ENCODE measurements at places on chromosomes 12 and 14. TPM values are rescaled to one million over a fixed set of nuclear protein-coding genes. Genes with fewer than 3 reads are reported as not detected.

GRCh38 chr12:122980183-122981035, at the start of gene ARL6IP4:
Gene ARL6IP4 (plus strand): TSS chr12:122980681. CDS start chr12:122981140, 459 bp downstream.
- H3K27me3 ChIP-seq, result no peaks in the 10 kb centered on the region
- H3K4me3 ChIP-seq, result peak within 1 kb of the TSS; percentile 84
- DNase-seq, result peak; percentile 46
- no peaks in the 10 kb centered on the region for H3K36me3 ChIP-seq

DNA sequence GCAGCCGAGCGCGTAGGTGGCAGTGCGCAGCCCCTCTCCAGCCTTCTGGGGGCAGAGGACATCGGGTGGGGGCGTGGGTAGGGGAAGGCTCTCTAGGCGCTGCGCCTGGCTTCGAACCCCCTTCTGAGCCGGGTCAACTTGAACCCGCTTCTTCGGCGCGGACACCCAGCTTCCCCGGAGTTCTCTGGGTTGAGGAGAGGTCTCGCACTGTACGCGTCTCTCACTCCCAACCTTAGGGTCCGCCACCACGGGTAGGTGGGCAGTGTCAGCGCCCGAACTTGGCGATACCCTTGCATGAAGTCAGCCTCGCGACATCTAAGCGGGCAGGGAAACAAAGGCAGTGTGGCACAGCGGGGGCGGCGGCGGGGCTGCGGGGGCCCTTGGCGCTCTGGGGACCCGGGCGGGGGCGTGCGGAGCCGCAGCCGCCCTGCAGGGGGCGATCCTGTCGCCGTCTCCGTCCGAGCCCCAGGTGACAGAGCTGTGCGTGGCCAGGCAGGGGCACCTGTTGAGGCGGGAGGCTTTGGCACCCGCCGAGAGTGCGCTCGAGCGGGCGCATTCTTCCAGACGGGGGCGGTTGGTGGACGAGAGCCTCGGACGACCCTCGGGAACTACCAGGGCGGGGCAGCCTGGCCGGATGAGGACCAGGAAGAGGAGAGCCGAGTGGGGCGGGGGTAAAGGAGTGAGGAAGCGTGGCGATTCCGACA, 1.1 kb downstream of the GALNT16 start:
- no peaks in the 10 kb centered on the region for H3K4me1 ChIP-seq
- peak overlapping the region; percentile 70 for H3K27ac ChIP-seq
- peak overlapping the region; percentile 63 for H3K4me3 ChIP-seq
- no peaks in the 10 kb centered on the region for H3K36me3 ChIP-seq

DNA sequence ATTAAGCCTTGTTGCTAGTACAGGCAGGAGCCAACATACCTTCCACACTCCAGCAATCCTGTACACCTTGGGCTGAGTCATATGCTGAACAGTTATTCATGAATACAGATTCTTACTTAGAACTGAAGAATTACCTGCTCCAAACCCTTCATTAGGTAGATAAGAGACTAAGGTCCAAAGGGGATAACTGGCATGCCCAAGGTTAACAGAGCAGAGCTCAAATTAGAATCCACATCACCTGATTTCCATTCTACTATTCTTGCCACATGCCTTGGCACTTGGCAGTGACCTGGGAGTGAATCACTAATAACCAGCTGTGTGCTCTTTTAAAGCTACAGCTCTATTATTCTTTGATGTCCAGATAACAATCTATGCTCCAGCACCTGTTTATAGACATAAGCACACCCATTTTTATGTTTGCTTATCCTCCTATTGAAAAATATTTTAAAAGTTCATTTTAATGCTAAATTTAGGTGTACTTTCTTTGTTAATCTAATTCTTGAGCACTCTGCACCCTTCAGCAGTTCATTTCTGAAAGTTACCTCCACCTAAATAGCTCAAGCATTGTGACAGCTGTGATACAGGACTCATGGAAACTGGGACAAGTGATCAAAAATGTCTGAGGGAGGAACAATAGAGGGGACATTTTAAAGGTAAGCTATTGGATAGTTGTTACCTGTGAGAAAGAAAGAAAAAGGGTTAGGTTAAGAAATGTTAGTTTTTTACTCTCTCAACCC, 19.4 kb downstream of the LPCAT3 start:
- H3K4me3 ChIP-seq, result no peak overlapping the region
- H3K27ac ChIP-seq, result no peak overlapping the region
- H3K36me3 ChIP-seq, result no peaks in the 10 kb centered on the region
- no peaks in the 10 kb centered on the region for H3K4me1 ChIP-seq

DNA sequence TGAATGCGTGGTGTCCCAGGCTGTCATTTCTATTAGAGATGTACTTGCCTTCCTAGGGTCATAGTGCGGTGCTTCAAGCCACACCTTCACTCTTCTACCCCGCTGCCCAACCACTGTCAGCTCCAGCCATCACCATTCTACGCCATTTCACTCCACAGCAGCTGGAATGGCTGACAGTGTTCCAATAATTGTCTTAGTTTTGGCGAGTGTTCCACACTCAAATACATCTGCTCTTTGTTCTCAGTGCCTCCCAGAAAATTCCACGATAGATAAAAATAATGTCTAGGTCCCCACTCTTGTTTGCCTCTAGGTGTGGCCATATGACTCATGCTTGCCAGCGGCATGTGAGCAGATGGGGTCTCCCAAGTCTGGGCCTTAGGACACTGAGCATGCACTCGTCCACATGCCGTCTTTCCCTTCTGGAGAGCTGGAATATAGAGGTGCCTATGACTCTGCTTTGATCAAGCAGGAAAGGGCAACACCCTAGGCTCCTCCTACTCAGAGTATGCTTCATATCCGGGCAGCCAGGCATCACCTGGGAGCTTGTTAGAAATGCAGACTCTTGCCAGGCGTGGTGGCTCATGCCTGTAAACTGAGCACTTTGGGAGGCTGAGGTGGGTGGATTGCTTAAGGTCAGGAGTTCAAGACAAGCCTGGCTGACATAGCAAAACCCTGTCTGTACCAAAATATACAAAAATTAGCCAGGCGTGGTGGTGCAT, 163.0 kb downstream of the BRMS1L start:
- H3K36me3 ChIP-seq, result no peaks in the 10 kb centered on the region
- DNase-seq, result no peak
- H3K27ac ChIP-seq, result no peak overlapping the region
- no peaks in the 10 kb centered on the region for H3K27me3 ChIP-seq

GRCh38 chr12:48031135-48031960, 27.1 kb upstream of the COL2A1 start:
- H3K4me3 ChIP-seq, result no peak overlapping the region
- no peaks in the 10 kb centered on the region for H3K4me1 ChIP-seq
- H3K27me3 ChIP-seq, result no peaks in the 10 kb centered on the region
- H3K27ac ChIP-seq, result peak overlapping the region; percentile 32

- no peak overlapping the region for H3K27ac ChIP-seq
- H3K4me3 ChIP-seq, result no peak overlapping the region
- H3K27me3 ChIP-seq, result no peaks in the 10 kb centered on the region
- peaks cover 6% of the 10 kb centered on the region for H3K4me1 ChIP-seq
- DNase-seq, result no peak
These were observed 30.1 kb downstream of the MED13L start for GRCh38 chr12:116247377-116247776.

DNA sequence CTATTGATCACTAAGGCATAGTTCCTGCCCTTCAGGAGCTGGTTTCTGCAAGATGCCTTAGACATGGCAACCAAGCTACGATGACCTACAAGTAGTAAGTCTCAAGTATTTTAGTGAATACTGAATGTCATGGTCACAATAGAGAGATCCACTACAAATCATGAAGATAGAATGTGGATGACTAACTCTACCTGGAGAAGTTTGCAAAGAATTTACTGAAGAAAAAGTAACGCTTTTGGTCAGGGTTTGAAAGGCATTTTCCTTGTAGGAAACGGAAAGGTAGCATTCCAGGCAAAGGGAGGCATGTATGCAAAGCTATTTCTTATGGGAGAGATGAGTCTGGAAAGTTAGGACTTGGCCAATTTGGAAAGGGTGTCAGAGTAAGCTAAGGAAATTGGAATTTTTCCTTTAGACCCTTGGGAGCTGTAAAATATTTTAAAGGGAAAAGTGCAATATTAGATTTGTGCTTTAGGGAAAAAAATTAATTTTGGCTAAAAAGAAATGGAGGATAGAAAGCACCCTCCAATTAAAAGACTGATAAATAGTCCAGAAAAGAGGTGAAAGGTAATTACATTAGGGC, 377.5 kb downstream of the EGLN3 start:
- no peak for DNase-seq
- no peaks in the 10 kb centered on the region for H3K36me3 ChIP-seq

GRCh38 chr12:106740818-106741217, 33.7 kb upstream of the RIC8B start:
- no peaks in the 10 kb centered on the region for H3K4me1 ChIP-seq
- H3K36me3 ChIP-seq, result no peaks in the 10 kb centered on the region
- H3K4me3 ChIP-seq, result no peak overlapping the region
- no peaks in the 10 kb centered on the region for H3K27me3 ChIP-seq

- DNase-seq, result no peak
- no peak overlapping the region for H3K4me3 ChIP-seq
- no peaks in the 10 kb centered on the region for H3K36me3 ChIP-seq
- H3K4me1 ChIP-seq, result no peaks in the 10 kb centered on the region
These were observed 183.6 kb upstream of the PRMT8 start for GRCh38 chr12:3307389-3307788.

DNA sequence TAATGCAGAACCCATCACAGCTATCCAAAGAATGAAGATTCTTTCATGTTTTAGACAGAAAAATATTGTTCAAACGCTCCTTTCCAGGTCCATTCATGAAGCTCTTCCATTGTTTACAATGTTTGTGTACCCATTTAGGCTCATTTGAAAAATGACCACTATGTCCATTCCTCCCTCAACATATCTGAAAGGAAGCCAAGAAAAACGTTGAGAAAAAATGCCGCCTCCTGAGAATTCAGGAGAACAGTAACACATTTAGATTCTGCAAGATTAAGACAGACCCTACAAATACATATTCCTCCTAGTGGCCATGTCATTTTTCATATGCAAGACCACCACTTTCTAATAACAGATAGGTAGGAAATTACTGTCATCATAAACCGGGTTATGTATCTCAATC, 124.4 kb downstream of the SLC25A21 start:
- DNase-seq, result no peak
- no peaks in the 10 kb centered on the region for H3K36me3 ChIP-seq
- no peak overlapping the region for H3K27ac ChIP-seq
- H3K27me3 ChIP-seq, result peaks cover 4% of the 10 kb centered on the region
- H3K4me3 ChIP-seq, result no peak overlapping the region

- peak; percentile 4 for DNase-seq
- no peak overlapping the region for H3K27ac ChIP-seq
- no peaks in the 10 kb centered on the region for H3K27me3 ChIP-seq
- no peak overlapping the region for H3K4me3 ChIP-seq
- no peaks in the 10 kb centered on the region for H3K4me1 ChIP-seq
These were observed 24.4 kb downstream of the CYP46A1 start for GRCh38 chr14:99708449-99708848.

DNA sequence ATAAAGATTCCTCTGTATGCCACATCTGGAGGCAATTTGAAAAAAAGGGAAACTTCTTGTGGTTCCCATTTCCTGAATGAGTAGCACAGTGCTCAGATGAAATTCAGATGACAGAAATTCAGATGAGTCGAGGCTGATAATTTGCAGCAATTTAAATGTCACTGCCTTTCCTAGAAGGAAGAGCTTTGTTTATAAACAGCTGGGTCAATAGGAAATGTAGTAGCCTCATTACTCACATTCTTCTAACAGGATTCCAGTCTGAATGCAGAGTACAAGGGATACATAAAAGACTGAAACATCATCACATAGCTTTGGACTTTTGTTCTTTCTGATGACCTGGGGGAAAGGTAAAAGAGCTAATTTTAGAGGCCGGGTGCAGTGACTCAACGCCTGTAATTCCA, 11.3 kb upstream of the DACT1 start:
- no peaks in the 10 kb centered on the region for H3K36me3 ChIP-seq
- H3K4me1 ChIP-seq, result no peaks in the 10 kb centered on the region
- H3K4me3 ChIP-seq, result no peak overlapping the region
- DNase-seq, result no peak
- H3K27ac ChIP-seq, result no peak overlapping the region

GRCh38 chr12:12121061-12121460, 50.3 kb downstream of the BCL2L14 start:
- H3K36me3 ChIP-seq, result peaks cover 9% of the 10 kb centered on the region
- no peaks in the 10 kb centered on the region for H3K27me3 ChIP-seq
- no peaks in the 10 kb centered on the region for H3K4me1 ChIP-seq

GRCh38 chr14:72996916-72997315, 30.0 kb downstream of the ZFYVE1 start:
- no peak overlapping the region for H3K4me3 ChIP-seq
- H3K4me1 ChIP-seq, result no peaks in the 10 kb centered on the region
- H3K36me3 ChIP-seq, result no peaks in the 10 kb centered on the region
- DNase-seq, result no peak
- no peaks in the 10 kb centered on the region for H3K27me3 ChIP-seq
- H3K27ac ChIP-seq, result no peak overlapping the region

DNA sequence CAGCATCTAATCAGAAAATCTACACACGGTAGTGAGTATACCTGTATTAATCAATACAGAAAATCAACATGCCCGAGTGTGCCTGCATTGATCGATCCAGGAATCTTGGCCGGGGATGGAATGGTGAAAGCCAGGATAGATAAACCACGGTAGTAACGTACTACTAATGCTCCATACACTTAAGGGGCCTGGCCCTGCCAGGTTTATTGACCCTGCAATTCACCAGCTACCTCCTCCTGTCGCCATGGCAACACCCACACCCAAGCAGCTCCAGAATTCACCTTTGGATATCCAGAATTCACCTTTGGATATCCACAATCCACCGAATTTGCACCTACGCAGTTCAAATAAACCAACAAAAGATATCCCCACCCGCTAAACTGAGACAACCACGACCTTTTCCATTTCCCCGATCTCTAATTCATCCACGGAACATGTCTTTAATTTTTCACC, 14.8 kb upstream of the CALM1 start:
- peak overlapping the region; percentile 98 for H3K27ac ChIP-seq
- H3K27me3 ChIP-seq, result no peaks in the 10 kb centered on the region
- peak overlapping the region; percentile 60 for H3K4me3 ChIP-seq
- peak; percentile 68 for DNase-seq
- H3K4me1 ChIP-seq, result no peaks in the 10 kb centered on the region

DNA sequence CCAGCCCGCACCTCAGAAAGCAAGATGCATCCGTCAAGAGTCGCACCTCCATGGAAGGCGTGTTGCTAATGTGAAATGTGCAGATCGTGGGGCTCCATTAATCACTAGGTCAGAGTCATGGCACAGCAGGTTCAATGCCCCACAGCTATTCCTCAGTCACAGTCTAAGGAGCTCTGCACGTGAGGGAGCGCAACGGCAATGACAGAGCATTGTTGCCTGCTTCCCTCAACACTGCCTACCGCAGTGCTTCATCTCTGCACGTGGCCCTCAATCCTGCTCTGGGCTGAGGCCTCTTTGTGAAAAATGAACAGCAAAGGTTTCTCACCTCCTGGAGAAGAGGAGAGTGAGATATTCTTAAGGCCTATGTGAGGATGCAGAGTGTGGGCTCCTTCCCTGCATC, 995.2 kb upstream of the TMEM132C start:
- H3K4me1 ChIP-seq, result no peaks in the 10 kb centered on the region
- no peak overlapping the region for H3K4me3 ChIP-seq
- H3K36me3 ChIP-seq, result no peaks in the 10 kb centered on the region
- no peak overlapping the region for H3K27ac ChIP-seq
- DNase-seq, result no peak
- H3K27me3 ChIP-seq, result no peaks in the 10 kb centered on the region

TSPAN19 gene
- not detected for total RNA-seq

TAS2R20 gene
- total RNA-seq, result 7.9 TPM

AQP5 gene
- 4.6 TPM for total RNA-seq

TAS2R14 gene
- 8.8 TPM for total RNA-seq

IQSEC3 gene
- total RNA-seq, result 0.73 TPM

PRB2 gene
- total RNA-seq, result not detected

MAP3K9 gene
- 3.3 TPM for total RNA-seq
